ENCODE measurements at places on chromosomes 1 and 21.

DNA sequence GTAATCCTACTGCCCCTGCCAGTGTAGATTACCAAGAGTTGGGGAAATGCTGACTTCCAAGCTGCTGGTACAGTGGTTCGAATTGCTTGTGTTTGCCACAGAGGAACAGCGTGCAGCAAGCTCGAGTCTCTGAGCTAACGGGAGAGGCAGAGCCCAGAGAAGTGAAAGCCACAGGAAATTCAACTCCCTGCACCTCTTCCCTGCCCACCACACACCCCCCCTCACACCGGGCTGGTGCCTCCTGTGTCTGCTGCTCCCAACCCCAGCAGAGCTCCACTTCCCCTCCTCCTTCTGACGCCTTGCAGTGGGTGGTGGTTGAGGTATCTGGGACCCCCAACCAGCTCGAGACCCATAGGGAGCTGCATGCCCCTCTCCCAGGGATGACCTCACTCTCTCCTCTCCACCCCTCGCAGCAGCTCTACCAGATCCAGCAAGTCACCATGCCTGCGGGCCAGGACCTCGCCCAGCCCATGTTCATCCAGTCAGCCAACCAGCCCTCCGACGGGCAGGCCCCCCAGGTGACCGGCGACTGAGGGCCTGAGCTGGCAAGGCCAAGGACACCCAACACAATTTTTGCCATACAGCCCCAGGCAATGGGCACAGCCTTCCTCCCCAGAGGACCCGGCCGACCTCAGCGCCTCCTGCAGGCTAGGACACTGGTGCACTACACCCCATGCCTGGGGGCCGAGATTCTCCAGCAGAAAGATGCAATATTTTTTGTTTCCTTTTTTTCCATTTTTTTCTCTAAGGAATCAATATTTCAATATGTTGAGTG is 13.1 kb upstream of the KCNQ4 start:
- DNase-seq = no peak

DNA sequence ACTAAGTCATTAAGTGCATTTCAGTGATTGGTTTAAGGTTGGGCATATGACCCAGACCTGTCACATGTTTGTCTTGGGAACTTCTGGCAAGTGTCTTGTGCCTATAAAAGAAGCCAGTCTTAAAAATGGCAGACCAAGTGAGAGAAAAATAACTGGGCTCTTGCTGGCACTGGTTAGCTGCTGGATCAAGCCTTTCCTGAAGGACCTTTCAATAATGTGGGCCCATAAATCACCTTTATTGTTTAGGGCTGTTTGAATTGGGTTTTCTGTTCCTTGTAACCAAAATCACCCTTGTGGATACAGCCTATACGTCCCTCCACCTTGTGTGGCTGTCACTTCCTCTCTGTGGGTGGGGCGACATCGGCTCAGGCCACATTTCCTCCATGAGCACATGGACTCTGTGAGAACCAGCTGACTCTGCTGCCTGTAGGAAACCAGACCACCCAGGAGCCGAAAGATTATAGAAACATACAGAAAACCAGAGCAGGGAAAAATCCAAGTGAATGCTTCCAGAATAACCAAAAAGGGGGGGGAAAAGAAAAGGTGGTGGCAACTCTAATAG is 25.6 kb upstream of the WNT4 start:
- DNase-seq = no peak

GRCh38 chr1:46525253-46525983 is 26.0 kb downstream of the KNCN start:
- no peak for DNase-seq

- peak; percentile 83 for DNase-seq
Observed at GRCh38 chr1:215273838-215274516, 191.4 kb downstream of the KCNK2 start.

DNA sequence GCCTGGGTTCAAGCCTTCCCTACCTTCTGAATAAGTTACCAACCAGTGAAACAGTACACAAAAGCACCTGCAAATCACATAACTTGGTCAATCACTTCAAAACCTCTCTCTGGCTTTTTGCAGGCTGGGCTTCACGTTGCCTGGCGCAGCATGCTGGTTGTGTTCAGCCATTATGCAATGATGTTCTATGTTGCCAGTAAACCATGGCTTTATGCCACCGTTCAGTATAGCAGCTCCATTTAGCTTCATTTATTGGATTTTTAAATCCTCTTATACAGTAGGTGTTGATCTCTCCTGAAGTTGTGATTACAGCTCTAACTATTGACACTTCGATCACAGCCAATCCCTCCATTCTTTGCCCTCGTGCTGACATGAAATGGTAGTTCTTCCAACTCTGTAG is 233.6 kb upstream of the PTBP2 start:
- DNase-seq = no peak

- DNase-seq = no peak
Observed at GRCh38 chr1:152398812-152399698, 15.0 kb downstream of the CRNN start.

GRCh38 chr1:11168731-11169130 is 20.4 kb upstream of the ANGPTL7 start:
- DNase-seq = no peak

GRCh38 chr1:17538010-17538409 is 1.5 kb upstream of the ARHGEF10L start:
- DNase-seq = no peak

GRCh38 chr1:1090424-1091343 is 16.6 kb upstream of the RNF223 start:
- no peak for DNase-seq

DNA sequence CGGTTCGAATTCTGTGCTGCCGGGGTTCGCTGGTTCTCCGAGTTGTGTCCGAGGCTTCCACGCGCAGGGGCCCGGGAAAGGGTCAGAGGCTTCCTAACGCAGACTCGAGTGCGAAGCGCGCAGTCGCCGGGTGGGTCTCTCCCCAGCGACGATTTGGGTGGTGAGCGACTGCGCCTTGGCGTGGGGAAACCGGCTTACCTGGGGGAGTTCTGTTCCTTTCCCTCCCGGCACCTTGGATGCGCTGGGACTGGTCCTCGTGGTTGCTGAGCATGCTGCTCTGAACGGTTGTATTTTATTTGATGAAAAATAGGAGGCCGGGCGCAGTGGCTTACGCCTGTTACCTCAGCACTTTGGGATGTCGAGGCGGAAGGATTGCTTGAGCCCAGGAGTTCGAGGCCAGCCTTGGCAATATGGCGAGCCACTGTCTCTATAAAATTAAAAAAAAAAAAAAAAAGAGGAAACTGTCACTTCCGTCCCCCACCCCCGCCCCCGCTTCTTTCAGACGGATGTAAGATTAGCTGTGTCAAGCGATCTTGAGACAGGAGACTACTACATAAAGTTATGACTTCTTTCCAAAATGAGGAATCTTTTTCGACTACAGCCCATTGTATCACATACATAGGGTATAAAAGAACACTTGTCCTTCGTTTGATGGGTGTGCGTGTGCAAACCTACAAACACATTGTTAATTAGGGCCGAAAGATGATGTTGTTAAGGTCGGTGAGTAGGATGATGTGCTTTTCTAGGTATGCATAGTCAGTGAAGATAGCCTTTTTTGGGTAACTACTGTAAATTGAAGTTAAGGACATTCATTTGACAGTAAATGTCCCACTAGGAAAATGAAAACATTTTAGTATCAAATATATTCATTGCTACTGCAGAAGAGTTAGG is at the start of gene CCDC18:
Gene CCDC18 (plus strand): TSS at position 2 of the 891 bp plus-strand sequence. CDS start 2,638 bp downstream, outside the sequence.
- DNase-seq = peak; percentile 52

DNA sequence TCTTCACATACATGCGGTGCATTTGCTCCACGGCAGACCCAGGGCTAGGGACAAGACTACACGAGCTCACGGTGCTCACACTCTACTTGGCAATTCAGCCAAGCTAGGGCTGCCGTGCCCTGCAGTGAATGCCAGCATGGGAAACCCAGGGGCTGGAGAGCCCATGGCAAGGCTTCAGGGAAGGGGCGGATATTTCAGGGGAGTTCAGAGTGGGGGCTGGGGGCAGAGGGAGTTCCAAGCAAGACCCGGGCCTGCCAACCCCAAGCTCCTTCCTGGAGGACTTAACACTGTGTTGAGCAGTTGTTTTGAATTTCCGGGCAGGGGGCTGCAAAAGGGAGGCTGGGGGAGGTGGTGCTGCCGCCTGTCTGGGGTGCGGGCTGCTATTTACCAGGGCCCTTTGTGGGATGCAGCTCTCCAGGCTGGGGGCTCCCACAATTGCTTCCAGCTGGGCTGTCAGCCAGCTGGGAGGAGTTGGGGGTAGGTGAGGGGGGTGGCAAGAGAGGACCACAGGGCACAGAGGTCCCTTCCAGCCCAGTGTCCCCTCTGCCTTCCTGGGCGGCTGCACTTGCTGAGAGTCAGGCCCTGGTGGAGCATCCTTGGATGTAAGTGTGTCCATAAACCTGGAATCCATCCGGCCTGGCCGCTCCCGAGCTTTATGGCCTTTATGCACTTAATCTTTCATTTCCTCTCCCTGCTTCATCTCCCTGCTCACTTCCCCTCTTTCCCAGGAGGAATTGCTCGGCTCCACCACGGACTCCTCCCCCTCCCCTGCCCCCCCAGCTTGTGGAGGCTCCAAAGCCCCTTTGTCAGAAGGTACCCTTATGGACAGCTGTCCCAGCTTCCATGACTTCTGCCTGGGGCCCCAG is 55.8 kb upstream of the SSBP3 start:
- DNase-seq = no peak

- no peak for DNase-seq
Observed at GRCh38 chr1:29524285-29525065, 288.2 kb downstream of the PTPRU start.

DNA sequence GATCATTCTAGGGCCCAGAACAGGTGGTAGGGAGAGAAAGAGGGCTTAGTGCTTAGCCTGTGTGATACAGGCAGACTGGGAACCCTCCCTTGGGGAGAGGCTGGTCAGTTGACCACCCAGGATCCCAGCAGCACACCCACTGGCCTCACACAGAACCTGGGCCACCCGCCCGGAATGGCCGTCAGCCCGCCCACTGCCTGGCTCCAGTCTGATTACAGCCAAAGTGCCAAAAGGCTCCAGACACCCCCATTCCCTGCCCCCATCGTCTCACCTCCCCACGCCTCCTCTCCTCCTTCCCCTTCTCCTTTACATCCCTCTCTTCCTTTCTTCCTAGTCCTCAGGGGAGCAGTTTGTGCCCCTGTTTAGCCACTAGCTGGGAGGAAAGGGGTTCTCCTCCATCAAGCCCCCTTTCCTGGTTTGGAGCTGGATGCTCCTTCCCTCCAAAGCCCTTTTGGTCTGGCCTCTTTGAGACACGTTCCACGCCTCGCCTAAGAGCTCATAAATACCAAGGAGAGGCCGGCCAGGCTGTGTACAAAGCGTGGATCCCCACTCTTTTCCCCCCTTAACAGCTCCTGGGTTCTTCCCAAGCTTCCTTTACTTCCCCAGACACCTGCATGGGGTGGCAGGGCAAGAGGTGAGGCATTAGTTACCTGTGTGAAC is 4.6 kb upstream of the WNT2B start:
- DNase-seq = no peak

- peak; percentile 57 for DNase-seq
Observed at GRCh38 chr1:209601809-209602657, 18.5 kb downstream of the CAMK1G start.

DNA sequence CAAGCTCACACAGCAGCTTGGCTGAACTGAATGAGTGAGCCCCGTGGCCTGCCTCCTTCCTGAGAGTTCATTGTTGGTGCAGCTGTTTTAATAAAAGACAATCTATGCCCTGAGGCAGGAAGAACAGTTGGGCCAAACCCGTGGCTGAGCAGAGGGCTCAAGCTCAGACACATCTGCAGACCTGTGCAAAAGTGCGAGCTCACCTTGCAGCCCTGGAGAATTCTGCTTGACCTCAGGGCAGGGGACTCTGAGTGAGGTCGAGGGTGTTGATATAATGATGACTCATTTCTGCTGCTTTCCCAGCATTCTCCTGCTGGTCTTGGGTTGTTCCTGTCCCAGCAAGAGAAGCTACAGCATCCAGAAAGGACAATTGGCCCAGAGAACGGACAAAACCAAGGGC is 61.0 kb downstream of the ATP5PO start:
- peak; percentile 4 for DNase-seq

DNA sequence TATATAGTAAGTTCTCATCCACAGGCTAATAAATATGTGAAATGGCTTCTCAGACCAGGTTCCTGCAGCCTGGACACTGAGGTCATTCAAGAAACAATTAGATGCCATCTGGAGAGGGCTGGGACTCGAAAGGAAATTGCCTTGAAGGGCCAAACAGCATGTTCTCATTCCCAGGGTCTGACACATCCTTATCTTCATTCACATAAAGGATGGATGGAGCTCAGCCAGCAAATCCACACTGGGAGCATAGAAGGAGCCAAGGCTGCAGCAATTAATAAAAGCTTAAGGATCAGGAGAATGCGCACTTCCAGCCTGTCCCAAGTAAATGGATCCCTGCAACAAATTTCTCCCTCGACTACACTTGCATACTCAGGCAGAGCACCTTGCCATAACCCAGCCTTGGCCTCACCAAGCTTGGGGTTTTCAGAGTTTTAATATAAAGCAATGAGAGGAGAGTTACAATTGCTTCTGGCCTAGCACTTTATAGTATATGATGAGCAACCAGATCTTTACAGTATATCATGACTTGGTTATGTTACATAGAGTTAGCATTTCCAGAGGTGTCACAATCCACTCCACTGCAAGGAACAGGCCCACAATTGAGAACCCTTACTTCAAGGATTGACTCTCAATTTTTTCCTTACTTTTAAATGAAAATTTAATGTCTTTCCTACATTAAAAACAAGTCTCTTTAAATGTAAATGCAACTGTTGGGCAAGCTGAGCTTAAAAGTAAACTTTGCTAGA is 55.9 kb downstream of the BCAR3 start:
- peak; percentile 93 for DNase-seq

DNA sequence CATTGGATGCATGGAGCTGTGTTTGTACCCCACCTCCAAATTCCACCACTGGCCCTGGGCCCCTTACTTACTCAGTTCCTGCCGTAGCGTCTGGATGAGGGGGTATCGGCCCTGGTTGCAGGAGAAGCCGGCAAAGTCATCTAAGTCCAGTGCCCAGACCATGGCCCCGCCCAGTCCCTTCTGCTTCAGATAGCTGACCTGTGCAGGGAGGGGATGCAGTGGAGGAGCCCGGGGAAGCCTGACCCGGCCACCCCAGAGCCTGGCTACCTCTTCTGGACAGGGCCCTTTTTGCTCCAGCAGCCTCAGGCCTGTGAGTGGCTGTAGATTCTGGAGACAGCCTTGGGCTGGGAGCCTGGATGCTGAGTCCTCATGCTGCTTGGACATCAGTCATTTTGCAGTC is 11.8 kb downstream of the CHIT1 start:
- DNase-seq = no peak

DNA sequence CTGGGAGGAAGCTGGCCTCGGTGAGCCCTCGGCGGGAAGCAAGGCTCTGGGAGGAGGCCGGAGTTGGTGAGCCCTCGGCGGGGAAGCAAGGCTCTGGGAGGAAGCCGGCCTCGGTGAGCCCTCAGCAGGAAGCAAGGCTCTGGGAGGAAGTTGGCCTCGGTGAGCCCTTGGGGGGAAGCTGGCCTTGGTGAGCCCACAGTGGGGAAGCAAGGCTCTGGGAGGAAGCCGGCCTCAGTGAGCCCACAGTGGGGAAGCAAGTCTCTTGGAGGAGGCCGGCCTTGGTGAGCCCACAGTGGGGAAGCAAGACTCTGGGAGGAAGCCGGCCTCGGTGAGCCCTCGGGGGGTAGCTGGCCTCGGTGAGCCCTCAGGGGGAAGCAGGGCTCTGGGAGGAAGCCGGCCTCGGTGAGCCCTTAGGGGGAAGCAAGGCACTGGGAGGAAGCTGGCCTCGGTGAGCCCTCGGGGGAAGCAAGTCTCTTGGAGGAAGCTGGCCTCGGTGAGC is 36.0 kb downstream of the KRTAP10-1 start:
- no peak for DNase-seq

Data from kidney capillary endothelial cell (primary cell).